Stimulated activated CD8-positive, alpha-beta memory T cell treated with anti-CD3 and anti-CD28 coated beads, Interleukin-4, amount 100 ng/mL, for 24 hours (primary cell): ENCODE measurements at places on chromosomes 3 and 15.

GRCh38 chr3:151476344-151477018 lies 15.6 kb upstream of the IGSF10 start:
- no peak for DNase-seq

GRCh38 chr15:28918141-28918983 lies 32.6 kb downstream of the APBA2 start:
- no peak for DNase-seq

GRCh38 chr3:177382944-177383343 lies 185.7 kb upstream of the TBL1XR1 start:
- DNase-seq, result no peak

DNA sequence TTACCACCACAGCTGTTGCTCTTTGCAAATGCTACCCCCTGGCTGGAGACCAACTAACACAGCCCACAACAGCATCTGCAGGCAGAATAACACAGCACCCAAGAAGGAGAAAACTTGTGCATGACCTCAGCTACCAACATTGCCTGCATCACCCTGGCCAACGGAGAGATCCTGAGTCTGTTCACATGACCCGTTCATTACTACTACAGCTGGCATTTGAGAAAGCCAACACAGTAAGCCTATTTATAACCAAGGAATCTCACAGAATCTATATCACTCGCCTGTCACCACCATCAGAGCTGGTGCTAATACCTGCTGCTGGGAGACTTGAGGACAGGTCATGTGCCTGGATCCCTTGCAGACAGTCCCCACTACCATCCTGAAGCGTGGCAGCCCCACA lies 215.2 kb downstream of the POLQ start:
- no peak for DNase-seq

- no peak for DNase-seq
Observed at GRCh38 chr15:32993285-32993684, 201.2 kb downstream of the FMN1 start.

DNA sequence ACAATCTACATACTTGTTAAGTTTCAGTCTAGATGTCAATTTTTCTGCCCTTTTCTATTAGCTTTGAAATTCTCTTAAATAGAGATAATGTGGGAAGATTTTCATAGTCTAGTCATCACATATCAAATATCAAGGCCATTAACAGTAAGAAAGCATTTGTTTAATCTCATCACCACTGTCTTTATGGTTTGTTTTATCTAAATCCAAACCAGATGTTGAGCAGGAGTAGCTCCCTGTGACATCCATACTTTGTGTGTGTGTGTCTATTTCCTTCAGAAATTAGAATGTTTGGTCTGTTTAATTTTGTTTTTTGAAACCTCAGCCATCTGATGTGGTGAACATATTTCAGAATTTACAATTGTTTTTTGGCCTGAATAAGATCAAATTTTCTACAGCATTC lies 23.1 kb upstream of the GOLGA8B start:
- DNase-seq, result no peak

- no peak for DNase-seq
Observed at GRCh38 chr15:67690936-67691335, 134.4 kb upstream of the SKOR1 start.
